GDM1 (cell line): ENCODE measurements at places on chromosomes 4 and X.

GRCh38 chr4:116453127-116453526, 632.2 kb downstream of the TRAM1L1 start:
- DNase-seq, result no peak

DNA sequence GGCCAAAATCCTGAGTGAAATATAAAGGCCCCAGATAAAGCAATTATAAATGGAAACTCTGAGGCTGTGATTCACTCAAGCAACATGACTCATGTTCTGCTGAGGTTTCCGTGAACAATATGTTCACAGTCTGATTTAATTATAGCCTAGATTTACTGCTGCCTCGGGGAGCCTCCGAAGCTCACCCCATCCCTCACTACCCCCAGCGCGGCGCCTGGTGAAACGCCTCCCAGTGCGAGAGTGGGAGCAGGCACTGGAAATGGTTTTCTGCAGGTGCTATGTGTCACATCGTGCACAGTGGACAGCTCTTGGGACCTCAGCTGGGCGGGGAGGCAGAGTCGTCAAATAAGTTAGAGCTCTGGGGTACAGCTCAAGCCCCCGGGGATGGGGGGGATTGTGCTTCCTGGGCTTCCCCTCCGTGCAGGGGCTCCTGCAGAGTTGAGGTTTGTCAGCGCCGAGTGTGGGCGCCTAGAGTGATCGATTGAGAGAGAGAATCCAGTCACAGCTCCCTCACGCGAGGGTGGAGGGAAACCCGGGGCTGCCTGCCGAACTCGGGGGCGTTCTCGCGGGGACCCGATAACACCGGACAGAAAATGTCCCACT, 110.6 kb downstream of the PHKA2 start:
- DNase-seq, result no peak

DNA sequence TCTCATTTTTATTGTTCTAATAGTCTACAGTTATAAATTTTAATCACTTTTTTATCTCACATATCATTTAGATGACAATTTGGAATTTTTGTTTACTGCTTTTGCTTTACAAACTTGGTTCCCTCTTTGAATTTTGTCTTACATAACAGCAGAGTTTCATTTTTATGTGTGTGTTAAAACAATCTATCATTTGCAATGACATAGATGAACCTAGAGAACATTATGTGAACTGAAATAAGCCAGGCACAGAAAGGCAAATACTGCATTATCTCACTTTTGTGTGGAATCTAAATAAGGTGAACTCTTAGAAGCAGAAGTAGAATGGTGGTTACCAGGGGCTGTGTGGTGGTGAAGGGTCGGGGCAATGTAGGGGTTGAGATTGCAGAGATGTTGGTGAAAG, 170.7 kb downstream of the GASK1B start:
- DNase-seq, result no peak

GRCh38 chr4:140628016-140628415, 59.3 kb upstream of the UCP1 start:
- DNase-seq, result no peak

DNA sequence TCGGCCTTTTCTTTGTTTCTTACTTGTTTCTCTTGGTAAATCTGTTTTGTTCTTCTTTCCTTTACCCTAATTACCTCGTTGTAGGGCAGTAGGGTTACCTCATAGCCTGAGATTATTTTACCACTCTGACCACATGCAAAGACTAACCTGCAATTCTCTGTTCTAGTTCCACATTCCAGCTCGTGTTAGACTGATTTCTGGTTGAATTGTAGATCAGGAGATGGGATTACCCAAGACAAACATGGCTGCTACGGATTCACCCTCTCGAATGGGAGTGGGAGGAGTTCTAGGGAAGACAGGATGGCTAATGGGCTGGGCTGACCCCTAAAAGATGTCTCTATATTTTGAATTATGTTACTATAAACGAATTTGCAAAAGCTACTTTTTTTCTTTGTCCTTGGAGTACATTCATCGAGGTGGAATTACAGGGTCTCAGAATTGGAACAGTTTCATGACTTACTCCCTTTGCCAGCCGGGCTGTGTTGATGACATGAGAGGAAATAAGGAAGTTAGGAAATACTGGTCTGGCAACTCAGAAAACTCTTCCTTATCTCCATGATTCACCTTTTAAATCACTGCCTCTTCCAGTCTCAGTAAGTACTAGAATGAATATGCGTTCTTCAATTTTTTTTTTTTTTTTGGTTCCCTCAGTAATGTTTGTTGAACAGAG, 36.7 kb upstream of the FBXW7 start:
- DNase-seq, result no peak

- no peak for DNase-seq
These were observed 199.1 kb upstream of the NPY2R start for GRCh38 chr4:155009288-155009687.
